BJ (cell line): ENCODE measurements at places on chromosomes 6 and 20.

GRCh38 chr6:76771059-76771634 is 692.1 kb downstream of the HTR1B start:
- DNase-seq, result no peak

DNA sequence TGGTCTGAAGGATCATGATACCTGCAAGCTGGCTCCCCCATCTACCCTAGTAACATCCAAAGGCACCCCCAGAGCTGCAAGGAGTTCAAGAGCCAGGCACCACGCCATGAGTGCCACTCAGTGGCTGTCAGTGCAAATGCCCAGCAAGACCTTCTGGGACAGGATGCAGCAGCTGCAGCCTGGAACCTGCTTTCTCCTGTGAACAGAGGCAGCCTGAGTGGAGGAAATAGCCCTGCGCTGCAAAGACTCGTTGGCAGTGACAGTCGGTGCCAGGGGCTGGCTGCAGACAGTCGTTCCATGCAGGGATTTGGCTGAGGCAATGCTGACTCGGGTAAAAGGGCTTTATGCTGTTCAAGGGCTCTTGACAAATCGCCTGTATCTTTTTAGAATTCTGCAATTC is 15.7 kb upstream of the SSTR4 start:
- no peak for DNase-seq

GRCh38 chr6:80643881-80644280 is 537.4 kb downstream of the BCKDHB start:
- no peak for DNase-seq

GRCh38 chr20:37095108-37095598 is 644 bp downstream of the RBL1 start:
- no peak for DNase-seq

DNA sequence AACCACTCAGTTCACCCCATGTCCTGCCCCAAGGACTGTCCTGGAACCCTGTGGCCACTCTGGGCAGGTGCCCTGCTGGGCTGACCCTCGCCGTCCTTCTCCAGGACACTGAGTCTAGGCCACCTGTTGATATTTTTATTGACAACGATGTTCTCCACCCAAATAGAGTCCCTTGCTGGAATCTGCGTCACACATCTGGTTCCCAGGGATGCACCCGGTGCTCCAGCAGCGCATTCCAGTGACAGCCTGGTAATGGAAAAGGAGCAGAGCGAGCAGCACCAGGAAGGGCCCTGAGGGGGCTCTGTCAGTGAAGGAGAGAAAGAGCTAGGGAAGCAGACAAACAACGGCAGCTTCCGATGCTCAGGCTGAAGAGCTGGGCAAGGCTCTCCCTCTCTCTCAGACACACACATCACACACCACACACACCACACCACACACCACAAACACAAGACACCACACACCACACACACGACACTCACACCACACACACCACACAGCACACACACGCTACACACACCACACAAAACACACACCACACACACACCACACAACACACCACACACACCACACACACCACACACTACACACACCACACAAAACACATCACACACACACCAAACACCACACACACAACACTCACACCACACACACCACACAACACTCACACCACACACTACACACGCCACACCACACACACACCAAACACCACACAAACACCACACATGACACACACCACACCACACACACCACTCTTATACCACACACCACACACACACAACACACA is 117.9 kb upstream of the THBS2 start:
- no peak for DNase-seq

DNA sequence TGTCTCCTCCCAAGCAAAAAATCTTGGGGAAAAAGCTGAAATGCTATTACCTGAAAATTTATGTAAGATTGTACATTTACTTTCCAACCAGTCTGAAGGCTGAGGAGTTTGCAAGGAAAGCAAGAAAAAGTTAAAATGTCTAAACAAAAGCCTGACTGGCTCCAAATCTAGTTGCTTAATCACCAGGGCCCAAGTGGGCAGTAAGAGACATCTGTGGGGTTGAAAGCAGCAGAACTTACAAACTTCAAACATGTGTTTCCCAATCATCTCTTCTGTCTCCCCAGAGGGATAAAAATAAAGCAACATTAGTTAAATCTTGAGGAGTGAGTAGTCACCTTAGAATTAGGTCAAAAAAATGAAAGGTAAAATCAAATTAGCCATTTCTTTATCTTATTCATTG is 98.6 kb downstream of the OGFRL1 start:
- DNase-seq, result no peak

DNA sequence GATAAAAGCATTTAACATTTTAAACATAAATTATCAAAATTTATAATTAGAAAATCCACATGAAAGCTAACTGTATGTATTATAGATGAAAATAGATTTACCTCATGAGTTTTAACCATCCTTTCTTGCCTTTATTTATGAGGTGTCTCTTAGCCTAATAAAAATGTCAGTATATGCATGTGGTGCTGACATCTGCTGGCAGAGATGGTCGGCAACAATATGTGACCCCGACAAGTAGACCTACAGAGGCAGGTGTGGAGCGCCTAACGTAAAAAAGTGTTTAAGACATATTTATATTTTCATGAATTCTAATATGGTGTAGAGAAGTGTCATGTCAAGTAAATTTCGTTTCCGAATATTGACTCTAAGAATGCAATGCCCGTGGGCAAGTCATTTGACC is 149.0 kb upstream of the FUT9 start:
- DNase-seq, result no peak

DNA sequence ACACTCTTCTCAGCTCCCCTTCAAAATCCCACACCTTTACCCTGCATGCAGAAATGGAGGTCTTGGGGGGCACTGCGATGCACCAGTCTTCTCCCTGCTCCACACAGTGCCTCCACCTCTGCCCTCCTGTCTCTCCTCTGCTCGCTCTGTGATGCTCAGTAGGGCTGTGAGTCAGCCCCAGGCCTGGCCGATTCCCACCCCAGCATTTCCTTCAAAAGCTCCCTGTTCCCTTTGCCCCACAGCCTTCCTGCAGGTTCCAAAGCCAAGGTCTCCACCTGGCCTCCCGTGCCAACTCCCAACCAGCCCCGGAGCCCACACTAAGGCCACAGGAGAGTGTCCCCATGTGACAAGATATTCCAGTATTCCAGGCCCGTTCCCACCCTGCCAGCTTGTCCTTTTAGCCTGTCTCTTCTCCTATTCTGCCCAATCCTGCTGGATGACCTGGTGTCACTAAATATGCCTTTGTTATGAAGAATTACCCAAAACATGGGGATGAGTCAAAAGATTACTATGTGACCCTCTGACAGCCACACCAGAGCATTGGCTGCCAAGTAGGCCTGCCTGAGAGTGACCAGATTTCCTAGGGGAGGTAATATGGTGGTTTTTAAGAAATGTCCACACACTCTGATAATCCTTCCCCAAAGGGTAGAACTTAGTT is 118.9 kb upstream of the NXT1 start:
- DNase-seq, result no peak

DNA sequence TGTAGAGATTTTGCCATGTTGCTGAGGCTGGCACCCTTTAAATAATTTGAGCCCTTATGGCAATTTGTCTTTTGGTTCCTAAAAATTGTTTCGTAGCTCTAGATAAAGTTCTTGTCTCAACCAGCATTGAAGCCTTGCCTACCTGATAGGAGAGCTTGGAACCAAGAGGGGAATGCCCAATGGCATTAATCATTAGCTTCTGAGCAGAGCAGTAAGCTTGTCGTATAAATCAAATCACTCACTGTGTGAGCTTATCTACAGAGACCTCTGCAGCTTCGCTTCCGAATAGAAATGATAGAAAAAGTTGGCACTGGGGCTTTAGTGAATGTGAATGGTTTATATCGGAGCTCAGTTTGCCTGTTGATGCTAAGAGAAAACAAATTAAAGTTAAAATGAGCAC is 10.7 kb downstream of the ANKRD6 start:
- DNase-seq, result no peak

- DNase-seq, result no peak
Observed at GRCh38 chr20:59829786-59830664, 103.4 kb downstream of the SYCP2 start.

- DNase-seq, result no peak
Observed at GRCh38 chr20:37407019-37407566, 61.2 kb downstream of the SRC start.

- DNase-seq, result no peak
Observed at GRCh38 chr6:87617405-87617804, 27.5 kb downstream of the ORC3 start.

DNA sequence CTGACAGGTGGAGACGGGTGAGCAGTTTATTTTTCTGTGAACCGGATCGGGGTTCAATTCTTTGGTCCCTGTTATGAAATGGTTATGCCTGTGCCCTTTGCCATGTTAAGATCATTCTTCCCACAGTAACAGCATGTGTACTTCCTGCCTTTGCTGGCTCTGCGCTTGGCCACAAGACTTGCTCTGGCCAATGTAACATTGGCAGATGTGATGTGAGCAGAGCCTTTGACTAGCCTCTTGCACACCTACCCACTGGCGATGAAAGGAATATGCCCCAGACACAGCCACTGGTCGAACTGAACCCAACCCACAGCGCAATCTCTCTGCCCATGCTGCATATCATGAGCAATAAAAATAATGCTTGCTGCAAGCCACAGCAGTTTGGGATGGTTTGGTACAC is 31.9 kb downstream of the JAG1 start:
- no peak for DNase-seq

GRCh38 chr6:63816401-63816981 is 180.9 kb downstream of the PHF3 start:
- DNase-seq, result no peak

GRCh38 chr6:89400050-89400449 is 12.0 kb downstream of the RRAGD start:
- DNase-seq, result no peak

DNA sequence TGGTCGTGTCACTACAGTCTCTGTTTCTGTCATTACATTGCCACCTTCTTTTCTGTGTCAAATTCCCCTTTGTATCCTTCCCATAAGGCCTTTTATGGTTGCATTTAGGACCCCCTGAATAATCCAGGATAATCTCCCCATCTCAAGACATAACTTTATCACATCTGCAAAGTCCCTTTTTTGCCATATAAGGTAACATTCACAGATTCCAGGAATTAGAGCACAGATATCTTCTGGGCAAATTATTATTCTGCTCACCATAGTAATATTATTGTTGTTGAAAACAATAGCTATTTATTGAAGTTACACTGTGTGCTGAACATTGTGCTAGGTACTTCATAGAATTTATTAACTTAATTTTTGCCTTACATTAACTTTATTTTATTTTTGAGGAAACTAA is 159.1 kb downstream of the TFAP2B start:
- no peak for DNase-seq

- no peak for DNase-seq
Observed at GRCh38 chr6:118705544-118706491, 54.4 kb upstream of the CEP85L start.

GRCh38 chr6:153101461-153101860 is 29.6 kb downstream of the RGS17 start:
- DNase-seq, result no peak

GRCh38 chr6:52788478-52788877 is 15.1 kb downstream of the GSTA1 start:
- no peak for DNase-seq

- DNase-seq, result no peak
Observed at GRCh38 chr20:20856306-20856705, 143.9 kb upstream of the RALGAPA2 start.
